ENCODE measurements at places on chromosomes 6 and 20. TPM values are rescaled to one million over a fixed set of nuclear protein-coding genes. Genes with fewer than 3 reads are reported as not detected.
A peak's percentile ranks its signal among the peaks of the same experiment; 100 is the strongest.

The COL10A1 gene
- 0.32 TPM for total RNA-seq

The ADAM33 gene
- 7.0 TPM for total RNA-seq

The VGLL2 gene
- total RNA-seq, result not detected

The C4A gene
- total RNA-seq, result 5.2 TPM

The PPP1R16B gene
- total RNA-seq, result 12.0 TPM

- no peak for DNase-seq
- H3K36me3 ChIP-seq, result no peaks in the 10 kb centered on the region
- H3K4me3 ChIP-seq, result no peak overlapping the region
- H3K27ac ChIP-seq, result no peak overlapping the region
- peaks cover 4% of the 10 kb centered on the region for H3K4me1 ChIP-seq
- no peaks in the 10 kb centered on the region for H3K27me3 ChIP-seq
Measured at GRCh38 chr6:74283532-74283931, 587.5 kb downstream of the CD109 start.

- no peaks in the 10 kb centered on the region for H3K4me1 ChIP-seq
- no peaks in the 10 kb centered on the region for H3K27me3 ChIP-seq
- no peak overlapping the region for H3K27ac ChIP-seq
- no peak overlapping the region for H3K4me3 ChIP-seq
- H3K36me3 ChIP-seq, result no peaks in the 10 kb centered on the region
- no peak for DNase-seq
Measured at GRCh38 chr6:54043360-54043759, 67.9 kb upstream of the MLIP start.

DNA sequence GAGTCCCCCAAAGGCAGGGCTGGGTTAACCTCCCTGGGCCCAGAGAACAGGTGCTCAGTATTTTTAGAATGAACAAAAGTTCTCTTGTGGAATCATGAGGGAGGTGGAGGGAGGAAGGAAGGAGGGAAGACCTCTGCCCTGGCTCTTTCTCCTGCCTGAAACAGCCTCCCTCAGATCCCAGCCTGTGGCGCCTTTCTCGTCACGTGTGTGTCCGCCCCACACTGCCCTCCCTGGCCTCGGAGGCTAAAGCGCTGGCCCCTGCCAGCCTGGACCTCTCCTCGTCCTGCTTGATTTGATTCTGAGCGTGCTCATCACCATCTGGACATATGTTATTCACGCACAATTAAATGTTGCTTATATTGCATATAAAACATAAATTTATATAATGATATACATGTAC, 40.9 kb downstream of the PHACTR3 start:
- no peak overlapping the region for H3K4me3 ChIP-seq
- H3K27ac ChIP-seq, result no peak overlapping the region
- H3K36me3 ChIP-seq, result peaks cover 17% of the 10 kb centered on the region
- no peaks in the 10 kb centered on the region for H3K4me1 ChIP-seq
- no peak for DNase-seq
- H3K27me3 ChIP-seq, result peaks cover 55% of the 10 kb centered on the region

DNA sequence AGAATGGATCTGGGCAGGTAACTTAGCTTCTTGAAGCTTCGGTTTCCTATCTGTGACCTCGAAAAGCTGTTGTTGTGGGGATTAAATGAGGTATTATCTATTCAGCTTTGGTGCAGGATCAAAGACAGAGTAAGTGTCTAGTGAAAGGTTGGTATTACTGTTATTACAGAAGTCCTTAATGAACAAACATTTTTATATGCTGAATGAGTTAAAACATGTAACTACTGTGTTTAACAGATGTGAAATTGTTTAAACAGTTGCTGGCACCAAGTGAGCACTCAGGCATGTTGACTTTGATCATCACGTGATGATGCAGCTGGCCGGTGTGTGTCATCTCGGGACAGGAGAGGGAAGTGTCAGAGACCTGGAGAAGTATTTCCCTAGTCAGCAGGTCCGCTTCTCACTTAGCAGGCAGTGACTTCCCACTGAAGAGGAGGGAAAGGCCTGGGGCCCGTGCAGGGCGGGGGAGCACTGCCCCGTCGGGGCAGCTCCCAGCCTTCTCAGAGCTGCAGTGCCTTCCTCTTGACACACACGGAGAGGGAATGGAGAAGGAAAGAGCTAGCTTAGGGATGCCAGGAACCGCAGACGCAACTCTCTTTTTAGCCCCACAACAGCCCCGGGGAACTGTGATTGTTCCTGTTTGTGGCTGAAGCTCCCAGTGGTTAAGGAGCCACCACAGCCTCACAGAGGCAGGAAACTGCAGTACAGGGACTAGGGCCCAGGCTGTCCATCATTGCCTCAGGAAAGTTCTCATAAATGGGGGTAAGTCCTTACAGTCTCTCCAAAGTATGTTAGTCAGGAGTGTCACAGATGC, 18.0 kb downstream of the TUBB2A start:
- DNase-seq, result no peak
- H3K36me3 ChIP-seq, result peaks cover 54% of the 10 kb centered on the region
- H3K27ac ChIP-seq, result peak overlapping the region; percentile 52

GRCh38 chr6:109484122-109484521, 1.1 kb upstream of the ZBTB24 start:
- no peaks in the 10 kb centered on the region for H3K27me3 ChIP-seq
- H3K36me3 ChIP-seq, result peaks cover 23% of the 10 kb centered on the region
- no peak overlapping the region for H3K27ac ChIP-seq
- H3K4me3 ChIP-seq, result peak overlapping the region; percentile 71

GRCh38 chr6:52517502-52518278, 59.2 kb downstream of the TRAM2 start:
- H3K27me3 ChIP-seq, result no peaks in the 10 kb centered on the region
- peaks cover 15% of the 10 kb centered on the region for H3K36me3 ChIP-seq
- H3K27ac ChIP-seq, result peak overlapping the region; percentile 86
- peaks cover 49% of the 10 kb centered on the region for H3K4me1 ChIP-seq
- H3K4me3 ChIP-seq, result no peak overlapping the region

DNA sequence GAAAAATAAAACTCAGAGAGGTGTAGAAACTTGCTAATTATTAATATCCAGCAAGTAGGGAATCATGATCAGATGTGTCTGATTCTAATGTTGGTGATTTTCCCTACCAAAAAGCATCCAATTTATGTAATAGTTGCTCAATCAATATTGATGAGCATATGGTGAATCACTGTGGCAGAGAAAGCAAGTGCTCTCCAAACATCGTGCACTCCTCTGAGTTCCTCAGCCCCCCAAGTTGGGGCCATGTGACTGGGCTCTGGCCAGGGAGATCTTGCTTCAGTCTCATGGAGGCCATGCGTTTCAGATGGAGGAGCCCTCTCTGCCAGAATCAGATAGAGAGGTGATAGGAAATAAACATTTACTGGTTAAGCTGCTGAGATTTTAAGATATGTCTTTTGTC, 133.2 kb upstream of the LY86 start:
- H3K36me3 ChIP-seq, result no peaks in the 10 kb centered on the region
- DNase-seq, result no peak
- no peak overlapping the region for H3K4me3 ChIP-seq
- H3K27me3 ChIP-seq, result peaks cover 4% of the 10 kb centered on the region
- no peaks in the 10 kb centered on the region for H3K4me1 ChIP-seq
- no peak overlapping the region for H3K27ac ChIP-seq

- H3K27ac ChIP-seq, result no peak overlapping the region
- no peak for DNase-seq
- no peak overlapping the region for H3K4me3 ChIP-seq
- H3K4me1 ChIP-seq, result peaks cover 10% of the 10 kb centered on the region
- no peaks in the 10 kb centered on the region for H3K36me3 ChIP-seq
Measured at GRCh38 chr6:169289619-169290339, 36.1 kb upstream of the THBS2 start.

GRCh38 chr20:6851136-6851535, 83.7 kb downstream of the BMP2 start:
- H3K4me1 ChIP-seq, result peaks cover 11% of the 10 kb centered on the region
- no peak overlapping the region for H3K4me3 ChIP-seq
- H3K36me3 ChIP-seq, result no peaks in the 10 kb centered on the region
- no peaks in the 10 kb centered on the region for H3K27me3 ChIP-seq

- peak overlapping the region; percentile 14 for H3K27ac ChIP-seq
- H3K27me3 ChIP-seq, result no peaks in the 10 kb centered on the region
- H3K4me3 ChIP-seq, result no peak overlapping the region
- H3K36me3 ChIP-seq, result no peaks in the 10 kb centered on the region
- DNase-seq, result no peak
Measured at GRCh38 chr6:14792118-14792955, 453.5 kb upstream of the JARID2 start.

- no peaks in the 10 kb centered on the region for H3K4me1 ChIP-seq
- H3K36me3 ChIP-seq, result no peaks in the 10 kb centered on the region
- H3K27me3 ChIP-seq, result no peaks in the 10 kb centered on the region
- H3K27ac ChIP-seq, result no peak overlapping the region
- no peak overlapping the region for H3K4me3 ChIP-seq
Measured at GRCh38 chr6:74439123-74439811, 743.3 kb downstream of the CD109 start.

- peak overlapping the region; percentile 24 for H3K27ac ChIP-seq
- no peak for DNase-seq
- H3K4me1 ChIP-seq, result peaks cover 15% of the 10 kb centered on the region
Measured at GRCh38 chr20:36847009-36847709, 28.8 kb upstream of the TLDC2 start.

DNA sequence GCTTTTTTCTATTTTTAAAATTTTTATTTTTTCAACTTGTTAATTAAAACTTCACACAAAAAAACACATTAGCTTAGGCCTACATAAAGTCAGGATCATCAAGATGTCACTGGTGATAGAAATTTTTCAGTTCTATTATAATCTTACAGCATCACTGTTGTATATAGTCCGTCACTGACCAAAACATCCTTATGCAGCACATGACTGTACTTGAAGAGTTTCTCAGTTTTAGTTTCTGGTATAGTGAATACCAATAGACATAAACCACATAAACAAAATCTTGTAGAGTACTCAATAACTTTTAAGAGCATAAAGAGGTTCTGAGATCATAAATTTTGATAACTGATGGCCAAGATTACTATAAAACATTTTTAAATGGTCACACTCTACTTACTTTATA, 71.8 kb downstream of the ASCC3 start:
- H3K36me3 ChIP-seq, result peaks cover 2% of the 10 kb centered on the region
- H3K27me3 ChIP-seq, result no peaks in the 10 kb centered on the region
- DNase-seq, result no peak
- H3K4me1 ChIP-seq, result peaks cover 3% of the 10 kb centered on the region

DNA sequence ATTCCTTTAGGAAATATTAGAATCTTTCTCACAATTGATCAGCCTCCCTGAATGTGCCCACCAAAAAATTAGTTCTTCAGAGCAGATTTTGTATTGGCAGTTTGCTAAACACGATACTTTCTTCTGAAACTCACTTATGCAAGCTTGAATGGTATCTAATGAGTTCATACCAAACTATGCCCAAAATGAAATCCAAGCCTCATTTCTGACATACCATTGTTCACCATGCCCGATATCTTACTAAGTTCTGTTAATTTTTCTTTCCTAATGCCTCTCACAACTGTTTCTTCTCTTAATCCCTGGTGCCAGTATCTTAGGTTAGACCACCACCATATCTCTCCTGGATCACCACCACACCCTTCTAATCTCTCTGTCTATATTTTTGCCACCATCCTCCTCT, 755.9 kb downstream of the KIF16B start:
- peaks cover 16% of the 10 kb centered on the region for H3K4me1 ChIP-seq
- no peaks in the 10 kb centered on the region for H3K27me3 ChIP-seq
- no peak for DNase-seq
- H3K27ac ChIP-seq, result no peak overlapping the region

GRCh38 chr6:109045493-109045892, 49.2 kb downstream of the SESN1 start:
- H3K4me3 ChIP-seq, result no peak overlapping the region
- DNase-seq, result no peak
- H3K36me3 ChIP-seq, result peaks cover 16% of the 10 kb centered on the region
- no peaks in the 10 kb centered on the region for H3K4me1 ChIP-seq
- H3K27ac ChIP-seq, result no peak overlapping the region
- no peaks in the 10 kb centered on the region for H3K27me3 ChIP-seq

GRCh38 chr6:163579880-163580295, 165.4 kb downstream of the QKI start:
- peaks cover 51% of the 10 kb centered on the region for H3K4me1 ChIP-seq
- H3K27ac ChIP-seq, result peak overlapping the region; percentile 62
- DNase-seq, result no peak
- H3K4me3 ChIP-seq, result no peak overlapping the region
- no peaks in the 10 kb centered on the region for H3K36me3 ChIP-seq
